Stimulated activated CD8-positive, alpha-beta memory T cell treated with anti-CD3 and anti-CD28 coated beads, Interleukin-15, amount 100 ng/mL, for 24 hours (primary cell): ENCODE measurements at places on chromosomes 4 and X.

DNA sequence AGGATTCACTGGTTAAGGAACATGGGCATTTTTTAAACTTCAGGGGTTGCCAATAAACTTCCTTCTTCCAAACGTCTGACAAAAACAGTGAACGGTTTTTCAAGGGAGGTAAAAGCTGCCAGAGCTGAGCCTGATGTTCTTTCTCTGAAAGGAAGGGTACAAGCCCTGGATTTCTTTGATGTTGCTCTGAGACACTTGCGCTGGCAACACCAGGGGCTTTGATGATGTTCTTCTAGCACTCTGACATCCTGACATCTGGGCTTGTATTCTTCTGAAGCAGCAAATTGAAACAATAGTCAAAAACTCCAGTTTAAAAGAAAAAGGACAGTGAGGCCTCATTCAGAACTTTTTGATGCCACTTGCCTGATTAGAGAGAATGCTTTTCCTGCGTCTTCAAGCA is 11.8 kb downstream of the FTHL17 start:
- DNase-seq = no peak

GRCh38 chr4:70197842-70198241 is 2.3 kb downstream of the ODAM start:
- no peak for DNase-seq

GRCh38 chrX:13703135-13703534 is 14.2 kb downstream of the RAB9A start:
- DNase-seq = no peak

DNA sequence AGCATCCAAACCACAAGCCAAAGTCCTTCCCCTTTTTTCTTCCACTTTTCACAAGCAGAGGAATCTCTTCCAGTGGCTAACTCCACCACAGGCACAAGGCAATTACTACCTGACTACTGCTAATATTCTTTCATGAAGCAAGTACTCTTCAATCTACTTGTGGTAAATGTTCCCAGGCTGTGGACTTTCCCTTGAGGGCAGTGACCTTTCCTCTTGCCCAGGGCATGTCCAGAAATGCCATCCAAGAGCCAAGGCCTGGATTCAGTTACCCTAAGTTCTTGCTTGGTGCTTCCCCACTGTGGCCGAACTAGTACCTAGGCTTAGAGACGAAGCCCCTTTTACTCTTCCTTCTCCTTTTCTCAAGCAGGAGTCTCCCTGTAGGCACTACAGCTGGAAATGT is 400.7 kb downstream of the DCAF12L2 start:
- no peak for DNase-seq

DNA sequence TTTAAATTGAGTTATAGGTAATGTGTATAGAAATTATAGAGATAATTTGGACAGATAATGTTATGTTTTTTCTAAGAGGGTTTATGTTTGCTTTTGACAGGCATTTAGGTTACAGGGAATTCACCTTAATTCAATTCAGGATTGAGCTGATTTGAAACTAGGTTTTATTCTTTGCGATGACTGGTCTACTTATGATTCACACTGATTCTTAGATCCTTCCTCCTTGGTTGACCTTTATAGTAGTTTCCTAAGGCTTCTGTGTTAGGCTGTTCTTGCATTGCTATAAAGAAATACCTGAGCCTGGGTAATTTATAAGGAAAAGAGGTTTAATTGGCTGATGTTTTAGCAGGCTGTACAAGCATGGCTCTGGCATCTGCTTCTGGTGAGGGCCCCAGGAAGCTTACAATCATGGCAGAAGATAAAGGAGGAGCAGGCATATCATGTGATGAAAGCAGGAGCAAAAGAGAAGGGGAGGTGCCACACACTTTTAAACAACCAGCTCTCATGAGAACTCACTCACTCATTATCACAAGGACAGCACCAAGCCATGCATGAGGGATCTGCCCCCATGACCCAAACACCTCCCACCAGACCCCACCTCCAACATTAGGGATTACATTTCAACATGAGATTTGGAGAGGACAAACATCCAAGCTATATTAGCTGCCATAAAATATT is 155.0 kb upstream of the SFRP2 start:
- DNase-seq = no peak

- DNase-seq = no peak
Measured at GRCh38 chr4:121740796-121741409, 24.1 kb downstream of the SMIM43 start.

DNA sequence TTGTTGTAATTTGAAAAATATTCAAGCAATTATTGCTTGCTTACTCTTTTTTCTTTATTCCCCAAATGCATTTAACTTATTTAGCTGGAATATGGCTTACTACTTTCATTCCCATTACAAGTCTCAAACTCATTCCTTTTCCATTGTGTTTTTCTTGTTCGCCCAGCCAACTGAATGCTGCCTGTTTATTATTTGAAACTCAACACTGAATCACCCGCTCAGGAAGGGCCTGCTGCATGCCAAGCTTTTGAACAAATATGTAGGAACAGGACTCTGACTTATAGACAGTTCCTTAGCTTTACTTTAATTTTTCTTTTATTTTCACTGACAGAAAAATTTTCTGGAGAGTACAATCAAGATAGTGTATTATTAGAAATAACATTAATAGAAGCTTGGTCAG is 12.9 kb downstream of the PCDH18 start:
- DNase-seq = no peak

GRCh38 chr4:188139671-188140070 is 430 bp downstream of the TRIML1 start:
- DNase-seq = no peak

- DNase-seq = no peak
Measured at GRCh38 chrX:71938371-71938770, 27.7 kb downstream of the NHSL2 start.

DNA sequence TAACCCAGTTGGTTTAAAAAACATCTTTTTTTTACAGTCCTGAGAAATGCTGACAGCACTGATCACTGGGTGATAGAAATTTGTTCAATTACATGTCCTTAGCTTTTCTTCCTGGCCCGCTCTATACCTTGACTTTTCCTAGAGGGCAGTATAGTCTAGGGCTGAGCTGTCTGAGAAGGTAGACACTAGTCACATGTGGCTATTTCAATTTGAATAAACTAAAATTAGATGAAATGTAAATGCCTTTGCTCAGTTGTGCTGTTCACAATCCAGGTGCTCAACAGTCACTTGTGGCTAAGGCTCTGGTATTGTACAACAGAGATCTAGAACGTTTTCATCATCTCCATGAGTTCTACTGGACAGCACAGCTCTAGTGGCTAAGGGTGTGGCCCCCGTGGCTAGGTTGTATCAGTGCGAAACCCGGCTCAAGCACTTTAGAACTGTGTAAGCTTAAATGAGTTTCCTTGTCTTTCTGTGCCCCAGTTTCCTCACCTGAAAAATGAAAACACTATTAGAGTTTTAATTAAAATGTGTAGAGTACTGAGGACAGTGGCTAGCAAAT is 111.6 kb upstream of the WDR17 start:
- no peak for DNase-seq

DNA sequence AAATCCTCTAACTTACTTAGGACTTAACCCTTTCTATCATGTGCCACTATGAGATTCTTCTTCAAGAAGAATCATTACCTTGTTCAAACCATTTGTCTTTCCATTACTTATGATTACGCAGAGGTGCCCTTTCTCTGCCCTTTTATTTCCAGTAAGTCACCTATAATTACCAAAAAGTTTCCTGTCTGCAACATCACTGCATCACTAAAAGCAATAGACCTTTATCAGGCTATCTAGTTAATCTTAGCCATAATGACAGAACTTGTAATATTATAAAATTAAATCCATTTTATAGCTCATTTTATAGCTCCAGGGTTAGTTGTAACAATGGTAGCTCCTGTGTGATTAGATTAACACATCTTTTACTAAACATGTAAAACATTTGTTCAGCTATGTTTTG is 673.6 kb upstream of the PITX2 start:
- DNase-seq = no peak

GRCh38 chrX:57329008-57329407 is 42.5 kb downstream of the FAAH2 start:
- DNase-seq = no peak

GRCh38 chr4:153151535-153152455 is 52.4 kb upstream of the TRIM2 start:
- no peak for DNase-seq

DNA sequence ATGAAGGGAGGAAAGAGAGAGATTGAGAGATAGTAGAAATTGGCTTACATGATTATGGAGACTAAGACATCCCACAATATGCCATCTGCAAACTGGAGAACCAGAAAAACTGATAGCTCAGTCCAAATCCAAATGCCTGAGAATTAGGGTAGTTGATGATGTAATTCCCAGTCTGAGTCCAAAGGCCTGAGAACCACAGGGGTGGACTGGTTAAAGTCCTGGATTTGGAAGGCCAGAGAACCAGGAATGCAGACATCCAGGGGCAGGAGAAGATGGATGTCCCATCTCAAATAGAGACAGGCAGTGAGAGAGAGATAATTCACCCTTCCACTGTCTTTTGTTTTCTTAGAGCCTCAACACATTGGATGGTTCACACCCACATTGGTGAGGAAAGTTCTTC is 345.7 kb upstream of the SPANXN4 start:
- DNase-seq = no peak

GRCh38 chr4:180449395-180449956 is 1793.7 kb upstream of the TENM3 start:
- no peak for DNase-seq
